LHCN-M2 (cell line): ENCODE measurements at places on chromosomes 12 and 14.

GRCh38 chr12:21788089-21788983 lies 13.8 kb upstream of the KCNJ8 start:
- no peak for DNase-seq

DNA sequence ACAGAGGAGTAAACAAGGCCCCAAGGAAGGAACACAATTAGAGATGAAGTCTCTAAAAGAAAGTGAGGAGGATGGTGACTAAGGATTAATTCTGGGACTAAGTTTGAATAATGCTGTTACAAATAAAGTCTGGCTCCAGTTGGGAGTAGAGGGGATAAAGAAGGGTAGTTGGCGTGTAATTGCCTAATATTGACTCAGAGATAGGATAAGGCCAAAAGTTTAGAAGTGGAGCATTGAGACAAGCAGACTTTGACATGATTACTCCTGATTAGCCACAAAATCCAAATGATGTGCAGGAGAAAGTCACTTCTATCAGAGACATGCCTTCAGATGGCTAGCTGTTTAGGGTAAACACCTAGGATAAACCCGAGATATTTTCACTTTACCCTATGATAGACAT lies 108.4 kb downstream of the PLCZ1 start:
- DNase-seq, result no peak

DNA sequence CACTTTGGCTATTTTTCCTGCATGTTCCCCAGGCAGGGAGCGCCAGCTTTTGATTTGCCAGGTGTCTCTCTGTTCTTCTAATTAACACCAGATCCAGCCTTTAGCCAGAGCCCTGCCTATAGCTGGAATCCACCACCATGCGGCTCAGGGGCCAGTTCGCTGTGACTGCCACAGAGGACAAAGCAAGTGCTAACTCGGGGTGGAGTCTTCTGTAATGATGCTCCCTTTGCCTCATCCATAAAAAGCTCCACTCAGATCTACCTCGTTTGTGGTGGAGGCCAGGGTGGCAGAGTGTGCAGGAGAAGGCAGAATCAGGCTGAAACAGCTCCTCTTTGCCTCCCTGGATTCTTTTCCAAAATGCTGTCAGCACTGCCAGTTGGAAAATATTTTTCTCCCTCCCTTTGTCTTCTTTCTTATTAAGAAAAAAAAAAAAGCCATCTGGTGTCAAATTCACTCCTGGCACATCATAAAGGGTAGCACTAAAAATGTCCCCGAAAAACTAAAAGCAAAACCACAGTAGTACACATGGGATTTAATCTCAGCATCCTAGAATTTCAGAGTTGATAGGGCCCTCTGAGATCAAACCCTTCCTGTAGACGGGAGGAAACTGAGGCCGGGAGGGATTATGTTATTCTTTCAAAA lies 18.0 kb upstream of the CTDSP2 start:
- DNase-seq, result peak; percentile 51

- peak; percentile 34 for DNase-seq
Observed at GRCh38 chr12:92739113-92739512, 36.3 kb downstream of the PLEKHG7 start.

- DNase-seq, result peak; percentile 41
Observed at GRCh38 chr12:54413284-54414190, 5.5 kb downstream of the ITGA5 start.

- DNase-seq, result no peak
Observed at GRCh38 chr14:98955741-98956070, 316.3 kb downstream of the BCL11B start.

DNA sequence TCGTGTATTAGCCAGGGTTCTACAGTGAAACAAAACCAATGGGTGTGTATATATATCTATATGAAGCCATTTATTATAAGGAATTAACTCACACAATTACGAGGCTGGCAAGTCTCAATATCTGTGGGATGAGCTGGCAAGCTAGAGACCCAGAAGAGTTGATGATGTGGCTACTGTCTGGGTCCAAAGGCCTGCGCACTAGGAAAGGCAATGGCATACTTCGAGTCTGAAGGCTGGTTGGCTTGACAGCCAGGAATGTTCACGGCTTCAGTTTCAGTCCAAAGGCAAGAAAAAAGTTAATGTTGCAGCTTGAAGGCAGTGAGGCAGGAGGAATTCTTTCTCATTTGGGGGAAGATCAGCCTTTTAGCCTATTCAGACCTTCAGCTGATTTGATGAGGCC lies 893.3 kb upstream of the LRFN5 start:
- no peak for DNase-seq

DNA sequence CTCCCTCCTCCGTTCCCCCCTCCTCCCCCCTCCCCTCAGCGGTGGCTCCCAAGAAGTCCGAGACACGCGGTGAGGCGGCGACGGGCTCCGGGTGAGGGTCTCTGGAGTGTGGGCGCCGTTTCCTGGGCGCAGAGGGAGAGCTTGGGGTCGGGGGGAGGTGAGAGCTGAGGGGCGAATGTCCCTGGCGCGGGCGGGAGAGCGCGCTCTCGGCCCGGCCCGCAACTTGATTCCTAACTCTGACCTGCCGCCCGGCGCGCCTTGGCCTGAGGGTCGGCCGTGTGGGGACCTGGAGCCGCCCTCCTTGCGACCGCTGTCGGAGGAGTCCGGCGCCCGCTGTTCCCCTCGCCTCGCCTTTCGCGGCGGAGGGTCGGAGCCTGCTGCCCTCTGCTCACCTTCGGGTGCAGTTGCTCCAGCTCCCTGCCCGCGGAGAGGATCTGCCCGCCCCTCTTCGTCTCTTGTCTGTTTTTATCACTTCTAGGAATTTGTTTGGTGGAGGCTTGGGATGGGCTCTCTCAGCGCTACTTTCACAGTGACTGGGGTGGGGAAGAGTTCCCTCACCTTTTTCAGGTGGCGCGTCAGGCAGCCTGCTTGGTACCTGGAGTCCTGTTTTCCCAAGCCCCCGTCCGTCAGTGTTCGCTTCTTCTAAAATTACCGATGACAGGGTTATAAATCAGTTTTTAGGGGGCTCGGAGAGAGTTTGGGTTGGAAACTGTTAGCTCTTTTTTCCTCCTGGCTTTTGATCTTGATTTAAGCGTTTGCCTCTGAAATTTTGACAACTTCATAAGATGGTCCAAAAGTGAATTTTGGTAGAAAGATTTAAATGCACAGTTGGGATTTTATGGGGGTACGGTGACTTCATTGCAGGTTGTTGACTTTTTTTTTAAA lies 495 bp downstream of the ADIPOR2 start:
- DNase-seq, result peak; percentile 34

GRCh38 chr12:85874031-85874461 lies at the start of gene NTS:
Gene NTS, plus strand, starts transcription at chr12:85874295. Its CDS starts 109 bp downstream, at chr12:85874404.
- DNase-seq, result no peak

GRCh38 chr12:28217805-28218204 lies 27.5 kb downstream of the CCDC91 start:
- DNase-seq, result no peak

DNA sequence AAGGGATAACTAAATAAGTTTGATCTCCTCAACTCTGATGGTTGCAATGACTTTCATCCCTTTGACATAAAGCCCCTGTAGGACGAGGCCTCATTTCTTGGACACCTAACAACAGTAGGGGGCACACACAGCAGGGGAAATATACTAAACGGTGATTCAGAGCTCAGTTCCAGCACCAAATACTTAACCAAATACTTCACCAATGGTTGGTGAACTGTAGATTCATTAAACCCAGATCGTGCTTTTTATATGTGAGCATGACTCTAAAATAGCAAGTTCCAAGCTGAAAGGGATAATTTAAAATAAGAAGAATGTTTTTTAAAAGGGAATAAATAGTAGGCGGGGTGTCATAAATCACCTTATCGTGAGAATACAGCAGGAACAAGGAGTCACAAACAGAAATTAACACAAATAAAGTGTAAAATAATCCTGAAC lies 53.2 kb downstream of the ATG2B start:
- DNase-seq, result peak; percentile 3

DNA sequence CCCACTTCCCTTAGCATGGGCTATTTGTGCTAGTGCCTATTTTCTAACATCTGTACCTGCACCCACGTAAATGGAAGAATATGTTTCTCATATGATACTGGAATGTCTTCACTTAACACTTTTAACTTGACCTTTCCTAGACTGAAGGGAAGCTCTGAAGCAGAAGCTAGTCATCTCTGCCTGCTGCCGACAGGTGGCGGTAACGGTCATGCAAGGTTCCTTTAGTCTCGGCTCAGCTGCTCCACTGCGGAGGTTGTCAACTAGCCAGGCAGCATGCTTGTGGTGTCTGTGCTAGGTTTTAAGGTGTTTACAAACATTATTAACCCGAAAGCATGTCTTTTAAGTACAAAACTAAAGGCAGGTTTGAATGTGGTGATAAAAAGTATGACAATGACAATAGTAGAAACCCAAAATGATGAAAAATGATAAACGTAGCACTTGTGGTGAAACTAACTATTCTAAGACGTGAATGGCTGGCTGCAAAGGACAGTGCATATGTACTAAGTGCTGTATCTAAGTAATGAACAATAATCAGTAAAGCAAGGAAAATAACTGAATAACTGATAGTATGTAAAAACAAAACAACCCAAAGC lies 117.2 kb downstream of the GRIN2B start:
- peak; percentile 42 for DNase-seq

DNA sequence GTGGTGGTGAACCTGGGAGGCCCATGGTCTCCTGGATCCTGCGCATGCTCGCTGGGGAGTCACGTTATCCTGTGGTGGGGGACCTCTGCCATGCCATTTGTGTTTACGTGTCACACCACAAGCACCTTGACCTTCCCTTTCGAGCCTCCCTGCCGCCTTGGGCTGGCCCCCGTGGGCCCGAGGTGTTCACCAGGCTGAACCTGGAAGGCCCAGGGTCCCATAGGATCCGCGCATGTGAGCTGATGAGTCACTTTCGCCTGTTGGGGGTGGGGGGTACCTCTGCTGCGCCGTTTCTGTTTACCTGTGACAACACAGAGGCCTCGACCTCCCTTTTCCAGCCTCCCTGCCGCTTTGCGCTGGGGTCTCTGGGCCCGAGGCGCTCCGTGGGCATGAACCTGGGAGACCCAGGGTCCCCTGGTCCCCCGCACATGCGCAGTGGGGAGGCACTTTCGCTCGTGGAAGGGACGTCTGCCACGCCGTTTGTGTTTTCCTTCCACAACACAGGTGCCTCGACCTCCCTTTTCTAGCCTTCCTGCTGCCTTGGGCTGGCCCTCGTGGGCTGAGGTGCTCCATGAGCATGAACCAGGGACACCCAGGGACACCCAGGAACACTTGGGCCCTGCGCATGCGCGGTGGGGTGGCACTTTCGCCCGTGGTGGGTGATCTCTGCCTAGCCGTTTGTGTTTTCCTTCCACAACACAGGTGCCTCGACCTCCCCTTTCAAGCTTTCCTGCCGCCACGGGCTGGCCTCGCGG lies 334.1 kb downstream of the ALG10 start:
- DNase-seq, result no peak

DNA sequence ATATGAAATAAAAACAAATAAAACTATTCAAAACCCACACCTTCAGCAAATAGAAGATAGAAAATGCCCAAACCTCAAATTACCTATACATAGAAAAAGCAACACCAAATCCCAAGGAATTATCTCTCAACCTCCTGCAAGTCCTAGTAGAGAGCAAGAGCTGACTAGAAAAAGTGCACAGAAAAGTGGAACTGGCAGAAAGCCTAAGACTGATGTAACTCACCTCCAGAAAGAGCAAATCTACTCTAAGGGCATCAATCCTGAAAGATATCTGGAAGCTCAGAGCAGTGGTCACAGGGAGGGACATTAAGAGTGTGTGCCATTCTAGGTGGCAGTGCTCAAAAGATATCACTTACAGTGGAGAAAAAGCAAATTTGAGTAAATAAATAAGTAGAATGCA lies 62.1 kb upstream of the PLEKHG7 start:
- DNase-seq, result no peak

- peak; percentile 53 for DNase-seq
Observed at GRCh38 chr12:122980183-122981035, at the start of gene ARL6IP4. Gene ARL6IP4, plus strand, starts transcription at chr12:122980681. Its CDS starts 459 bp downstream, at chr12:122981140.

DNA sequence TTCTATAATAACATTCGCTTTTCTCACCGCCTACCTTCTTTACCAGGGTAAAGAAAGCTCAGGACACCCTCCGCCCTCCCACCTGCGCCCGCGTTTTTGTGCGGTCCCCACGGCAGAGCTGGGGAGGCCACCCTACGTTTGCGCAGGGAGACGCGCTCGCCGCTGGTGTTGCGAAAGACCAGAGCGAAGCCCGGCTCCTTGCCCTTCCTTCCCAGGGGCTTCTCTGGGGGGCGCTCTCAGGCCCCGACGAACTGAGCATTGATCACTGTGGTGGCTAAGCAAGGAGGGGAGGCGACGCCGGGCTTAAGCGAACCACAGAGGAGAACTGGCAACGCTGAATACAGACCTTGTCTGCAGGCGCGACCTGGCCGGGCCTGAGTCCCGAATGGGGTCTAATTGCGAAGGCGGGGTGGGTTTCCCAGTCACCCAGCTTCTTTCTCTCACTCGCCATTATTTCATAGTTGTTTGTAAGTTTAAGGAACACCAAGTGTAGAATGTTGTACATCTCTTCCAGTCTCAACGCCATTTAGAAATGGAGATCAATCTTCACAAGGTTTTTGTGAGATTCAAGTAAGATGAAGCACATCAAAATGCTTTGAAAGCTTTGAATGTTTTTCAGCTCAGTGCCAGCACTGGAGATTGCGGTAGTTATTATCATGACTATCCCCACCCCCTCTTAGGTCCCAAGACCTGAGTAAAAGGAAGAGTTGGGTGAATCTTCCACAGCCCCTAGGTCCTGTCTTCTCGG lies 1.7 kb upstream of the NKX2-1 start:
- DNase-seq, result no peak

DNA sequence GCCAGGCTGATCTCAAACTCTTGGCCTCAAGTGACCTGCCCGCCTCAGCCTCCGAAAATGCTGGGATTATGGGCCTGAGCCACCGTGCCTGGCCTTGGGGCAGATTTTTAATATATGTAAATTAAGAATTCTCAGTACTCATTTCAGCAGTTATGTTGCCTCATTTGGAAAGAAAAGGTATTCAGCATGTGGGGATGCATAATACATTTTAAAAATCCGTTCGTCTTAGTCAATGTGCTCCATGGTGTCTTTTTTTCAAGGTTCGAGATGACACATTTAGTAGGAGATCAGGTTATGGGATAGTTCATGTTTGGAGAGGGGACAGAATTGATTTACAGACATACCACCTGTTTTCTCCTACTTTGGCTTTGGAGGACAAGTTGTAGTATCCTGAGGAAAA lies 10.2 kb downstream of the SYNE2 start:
- DNase-seq, result peak; percentile 36

DNA sequence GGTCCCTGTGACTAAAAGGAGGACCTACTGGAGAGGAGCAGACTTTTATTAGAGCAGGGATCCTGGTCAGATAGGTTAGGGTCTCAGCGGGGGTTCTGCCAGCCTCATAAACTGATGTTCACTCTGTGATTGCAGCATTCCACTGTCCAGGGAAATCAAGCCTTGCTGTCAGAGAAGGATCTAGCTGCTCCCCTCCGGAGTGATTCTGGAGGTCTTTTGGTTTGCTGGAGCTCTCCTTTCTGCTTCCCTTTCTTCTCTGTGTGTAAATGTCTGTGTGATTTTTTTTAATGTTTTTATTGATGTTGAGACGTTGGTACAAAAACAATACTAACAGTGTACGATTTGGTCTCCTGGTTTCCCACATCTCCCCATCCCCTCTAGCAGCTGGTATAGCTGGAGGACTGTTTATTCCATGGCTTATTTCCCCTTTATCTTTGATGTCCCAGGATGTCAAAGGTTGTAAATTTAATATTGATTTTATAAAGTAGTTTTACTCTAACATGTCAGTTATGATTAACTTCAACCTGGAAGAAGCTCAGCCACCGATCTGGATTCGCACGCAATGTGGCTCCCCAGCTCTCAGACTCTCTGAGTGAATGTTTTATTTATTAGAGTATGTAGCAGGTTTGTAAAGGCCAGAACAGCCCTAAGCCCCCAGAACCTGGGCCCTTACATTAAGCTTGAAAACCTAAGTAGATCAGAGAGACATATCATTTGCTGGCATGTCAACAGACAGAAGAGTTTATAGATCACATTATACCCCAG lies 202.3 kb upstream of the G2E3 start:
- no peak for DNase-seq

- no peak for DNase-seq
Observed at GRCh38 chr12:50102646-50103309, 1.0 kb upstream of the GPD1 start.
